ENCODE measurements at places on chromosomes 1 and 21.

DNA sequence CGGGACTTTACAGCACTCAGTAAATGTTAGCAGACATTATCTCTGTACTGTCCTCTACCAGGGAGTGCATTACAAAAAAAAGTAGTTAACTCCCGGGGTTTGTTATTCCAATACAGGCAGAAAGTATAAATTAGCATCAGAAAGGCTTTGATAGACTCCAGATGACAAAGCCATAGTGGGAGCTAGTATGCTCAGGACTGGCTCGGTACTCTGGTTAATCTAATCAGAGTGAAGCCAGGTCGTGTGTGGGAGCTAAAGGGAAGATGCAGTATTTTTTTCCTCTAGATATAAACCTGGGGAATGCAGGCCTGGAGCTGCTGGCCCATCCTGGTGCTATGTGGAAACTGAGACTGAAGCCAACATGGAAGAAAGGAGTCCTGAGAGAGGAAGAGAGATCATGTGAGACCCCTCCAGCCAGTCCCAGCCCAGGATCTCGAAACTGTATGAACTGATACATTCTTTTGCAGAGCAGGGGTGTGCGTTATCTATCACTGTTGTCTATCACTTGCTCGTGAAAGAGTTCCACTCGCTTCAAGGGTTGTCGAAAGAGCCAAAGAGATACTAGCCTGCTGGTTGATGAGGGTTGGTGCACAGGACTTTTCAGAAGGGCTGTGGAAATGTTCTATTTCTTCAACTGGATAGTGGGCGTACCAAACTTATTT is 125.8 kb downstream of the PLPP3 start:
- no peak for DNase-seq

- DNase-seq = no peak
Measured at GRCh38 chr1:24491577-24492360, 10.9 kb upstream of the RCAN3 start.

DNA sequence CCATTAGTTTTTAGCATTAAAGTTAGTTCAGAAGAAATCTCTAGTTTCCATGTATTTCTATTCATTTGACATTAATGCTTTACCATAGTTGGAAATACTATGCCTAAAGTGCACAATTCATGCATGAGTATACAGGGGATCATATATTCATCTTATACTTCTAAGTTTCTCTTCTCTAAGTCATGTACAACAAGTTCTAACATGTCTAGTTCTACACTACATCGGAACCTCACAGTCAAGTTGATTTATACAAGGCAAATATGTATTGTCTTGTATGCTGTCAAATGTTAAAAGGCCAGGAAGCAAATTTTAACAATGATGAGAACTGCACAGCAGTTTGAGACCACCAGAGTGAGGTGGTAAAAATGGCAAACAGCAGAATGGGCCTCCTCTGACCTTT is 22.9 kb upstream of the MOB3C start:
- DNase-seq = no peak

DNA sequence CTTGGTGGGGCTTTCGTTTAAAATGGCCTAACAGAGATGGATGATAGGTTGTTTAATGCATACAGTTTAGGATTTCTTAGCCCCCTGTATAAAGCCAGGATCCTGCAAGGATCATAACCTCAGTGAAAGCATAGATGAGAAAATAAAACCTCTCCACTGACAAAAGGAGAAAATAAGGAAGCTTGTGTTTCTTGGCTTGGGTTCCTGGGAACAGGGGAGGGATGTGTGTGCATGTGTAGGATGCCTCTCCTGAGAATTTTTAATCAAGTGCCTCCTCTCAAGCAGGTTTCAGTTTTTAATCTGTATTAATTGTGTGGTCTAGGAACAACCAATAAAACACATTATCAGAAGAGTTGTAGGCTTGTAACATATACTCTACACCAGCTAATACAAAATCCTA is 26.1 kb downstream of the PRKACB start:
- no peak for DNase-seq

- DNase-seq = no peak
Measured at GRCh38 chr1:113095790-113096455, 22.9 kb downstream of the LRIG2 start.

- no peak for DNase-seq
Measured at GRCh38 chr21:45072738-45073300, 1.6 kb upstream of the ADARB1 start.

DNA sequence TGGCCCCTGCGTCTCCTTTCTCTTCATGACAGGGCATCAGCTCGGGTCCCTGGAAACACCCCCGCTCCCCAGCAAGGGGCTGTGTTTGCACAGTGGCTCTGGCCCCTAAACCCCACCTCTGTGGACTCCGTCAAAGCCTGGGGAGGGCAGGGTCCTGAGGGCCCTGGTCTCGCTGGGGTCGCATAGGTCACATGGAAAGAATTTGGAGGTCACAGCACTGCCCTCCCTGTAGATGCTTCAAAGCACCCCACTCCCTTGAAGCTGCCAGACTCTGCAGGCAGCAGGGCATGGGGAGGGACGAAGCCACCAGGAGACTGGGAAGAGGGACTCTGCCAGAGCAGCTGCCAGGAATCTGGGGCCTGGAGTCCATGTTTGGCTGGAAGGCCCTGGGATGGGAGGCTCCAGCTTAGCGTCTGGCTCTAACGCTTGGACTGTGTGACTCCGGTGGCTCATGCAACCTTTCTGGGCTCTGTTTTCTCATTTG is 36.6 kb upstream of the ECE1 start:
- no peak for DNase-seq

- no peak for DNase-seq
Measured at GRCh38 chr1:21944733-21945073, 7.6 kb upstream of the HSPG2 start.

DNA sequence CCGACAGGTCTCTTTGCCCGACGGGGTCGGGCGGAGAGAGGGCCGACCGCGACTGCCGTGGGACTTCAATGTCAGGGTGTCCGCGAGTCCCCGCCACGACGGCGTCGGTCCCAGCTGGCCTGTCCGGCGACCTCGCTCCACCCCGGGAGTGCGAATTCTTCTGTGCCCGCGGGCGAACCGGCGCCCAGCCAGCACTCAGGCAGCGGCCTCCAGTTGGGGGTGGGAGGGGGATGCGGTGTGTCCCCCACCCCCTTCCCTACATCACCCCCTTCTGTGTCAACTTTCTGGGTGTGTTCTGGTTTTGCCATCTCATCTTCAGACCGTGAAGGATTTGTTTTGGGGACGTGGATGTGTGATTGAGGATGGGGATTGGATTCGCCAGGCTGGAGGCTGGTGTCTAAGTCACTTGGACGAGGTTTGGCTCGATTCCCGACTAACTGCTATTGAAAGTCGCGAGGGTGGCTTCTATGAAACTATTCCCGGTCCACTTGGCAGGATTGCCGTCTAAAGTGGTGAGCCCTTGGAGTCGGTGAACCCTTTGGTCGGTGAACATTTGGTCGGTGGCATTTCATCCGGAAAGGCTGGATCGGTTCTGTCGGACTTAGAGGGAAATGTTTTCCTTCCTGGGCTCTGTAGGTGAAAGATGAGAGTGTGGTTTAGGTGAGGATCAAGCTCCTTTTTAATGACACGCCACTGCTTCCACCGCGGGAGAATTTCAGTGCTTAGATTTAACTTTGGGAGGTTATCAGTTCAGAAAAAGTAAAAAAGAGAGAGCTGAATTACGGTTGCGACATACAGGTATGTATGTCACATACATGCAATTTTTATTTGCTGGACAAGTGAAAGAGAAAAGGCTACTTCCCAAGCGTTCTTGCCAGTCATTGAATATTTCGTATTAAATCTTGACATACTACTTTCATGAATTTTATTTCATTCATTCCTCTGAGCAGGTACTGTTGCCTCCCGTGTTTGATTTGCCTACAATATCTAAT is 771 bp downstream of the ABCD3 start:
- DNase-seq = no peak

DNA sequence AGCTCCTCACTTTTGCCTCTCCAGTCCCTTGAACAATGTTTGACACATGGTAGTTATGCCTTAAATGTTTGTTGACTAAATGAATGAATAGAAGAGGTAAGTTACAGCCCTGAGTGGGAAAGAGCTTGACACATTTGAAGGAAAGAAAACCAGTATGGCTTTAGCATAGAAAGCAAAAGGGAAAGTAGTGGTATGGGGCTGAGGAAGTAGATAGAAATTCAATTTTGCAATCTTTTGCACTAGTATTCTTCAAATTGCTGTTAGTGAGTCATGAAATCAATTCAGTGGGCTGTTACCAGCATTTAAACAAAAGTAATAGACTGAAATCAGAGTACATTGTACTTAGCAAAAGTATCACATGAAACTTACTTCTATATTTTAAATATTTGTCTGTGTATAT is 21.1 kb downstream of the PLA2G4A start:
- no peak for DNase-seq

DNA sequence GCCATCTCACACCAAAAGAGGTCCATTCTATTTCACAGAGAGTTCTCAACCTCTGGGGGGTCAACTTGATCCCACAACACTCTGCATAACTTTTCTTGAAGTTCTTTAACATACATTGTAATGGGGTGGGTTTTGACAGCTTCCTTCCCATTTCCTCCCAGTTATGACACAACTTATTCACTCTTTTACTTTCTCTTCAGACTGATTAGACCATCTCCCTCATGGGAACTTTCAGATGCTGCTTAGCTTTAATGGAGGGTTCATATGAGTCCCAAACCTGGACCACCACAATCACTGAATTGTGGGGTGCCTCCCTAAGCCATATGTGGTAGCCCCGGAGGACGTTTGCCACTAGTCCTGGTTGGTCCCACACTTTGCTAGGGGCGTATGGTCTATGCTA is 28.3 kb upstream of the KCNJ15 start:
- DNase-seq = no peak

DNA sequence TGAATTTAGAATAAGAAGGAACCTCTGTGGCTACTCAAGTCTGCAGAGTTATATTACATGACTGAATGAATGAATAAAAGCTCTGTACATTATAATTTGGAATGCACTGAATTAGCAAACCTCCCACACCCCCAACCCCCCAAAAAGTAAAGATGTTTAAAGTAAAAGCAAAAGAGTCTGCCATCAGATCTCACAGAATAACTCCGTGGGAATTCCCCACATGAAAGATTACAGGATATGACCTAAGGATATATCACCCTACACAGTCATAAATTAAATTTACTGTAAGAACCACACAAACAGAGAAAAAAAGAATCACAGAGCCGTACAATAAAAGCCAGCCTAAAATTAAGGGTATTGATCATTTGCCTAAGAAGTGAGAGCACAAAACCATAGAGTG is 587.3 kb downstream of the PTPRC start:
- no peak for DNase-seq

- no peak for DNase-seq
Measured at GRCh38 chr1:165900576-165901380, 73.4 kb downstream of the UCK2 start.

DNA sequence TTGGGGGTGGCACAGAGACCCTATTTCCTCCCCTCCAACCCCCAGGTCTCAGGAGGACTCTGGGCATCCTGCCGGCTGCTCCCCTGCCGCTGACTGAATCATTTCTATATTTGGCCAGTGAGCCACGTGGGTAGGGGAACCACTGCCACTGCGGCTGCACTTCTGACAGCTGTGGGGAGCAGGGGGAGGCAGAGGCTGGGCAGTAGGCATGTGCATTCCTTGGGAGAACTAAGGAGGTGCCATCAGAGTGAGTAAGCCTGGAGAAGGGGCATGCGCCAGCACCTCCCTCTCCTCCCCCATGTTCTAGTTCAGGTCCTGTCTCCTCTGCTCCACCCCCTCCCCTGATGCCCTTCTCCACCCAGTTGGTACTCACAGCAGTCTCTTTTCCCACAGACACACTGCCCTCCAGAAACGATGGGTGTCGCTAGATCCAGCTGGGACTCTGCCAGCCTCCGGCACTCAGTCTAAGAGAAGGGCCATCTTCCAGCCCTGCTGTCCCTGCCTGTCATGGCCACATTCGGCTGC is 12.0 kb downstream of the PPFIA4 start:
- DNase-seq = no peak

- DNase-seq = no peak
Measured at GRCh38 chr1:203390298-203390697, 39.4 kb upstream of the FMOD start.

GRCh38 chr1:161706482-161707347 is at the start of gene FCRLA:
TSS of gene FCRLA (plus strand) at chr1:161707229. CDS start at chr1:161707265, 36 bp downstream.
- no peak for DNase-seq

DNA sequence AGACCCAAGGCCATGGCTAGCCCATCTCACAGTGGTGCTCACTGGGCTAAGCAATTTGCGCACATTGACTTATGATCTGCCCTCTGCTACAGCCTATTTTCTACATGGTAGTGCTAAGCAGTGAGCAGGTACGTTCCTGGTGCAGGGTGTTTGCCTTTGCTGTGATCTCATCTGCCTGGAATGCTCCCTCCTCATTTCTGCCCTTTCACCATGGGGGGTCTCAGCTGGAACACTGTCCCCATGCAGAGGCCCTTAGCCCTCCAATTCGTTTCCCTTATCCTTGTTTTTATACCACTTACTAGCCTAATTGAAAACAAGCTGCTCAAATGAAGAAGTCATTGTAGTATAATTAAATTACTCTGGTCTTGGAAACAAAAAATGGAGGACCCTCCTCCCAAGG is 2.0 kb upstream of the B3GALT5 start:
- no peak for DNase-seq

- DNase-seq = no peak
Measured at GRCh38 chr1:43729816-43730463, 22.6 kb downstream of the ST3GAL3 start.

GRCh38 chr1:55129194-55129728 is 85.9 kb downstream of the USP24 start:
- no peak for DNase-seq

DNA sequence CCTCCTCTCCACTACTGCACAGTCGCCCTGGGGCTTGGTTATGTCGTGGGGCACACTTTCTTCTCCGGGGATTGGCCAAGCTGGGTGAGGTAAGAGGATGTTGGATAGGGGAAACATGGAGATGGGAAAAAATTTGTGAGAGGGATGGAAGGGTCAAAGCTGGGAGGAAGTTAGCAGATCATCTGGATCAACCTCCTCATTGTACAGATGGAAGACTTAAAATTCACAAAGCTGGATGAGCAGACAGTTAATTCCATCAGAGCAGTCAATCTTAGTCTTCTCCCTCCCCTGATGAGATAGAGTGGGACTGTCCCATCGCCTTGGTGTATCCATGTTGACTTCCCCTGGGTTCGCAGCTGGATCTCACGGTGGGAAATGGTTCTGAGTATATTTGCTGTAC is 69.6 kb upstream of the CNTN2 start:
- no peak for DNase-seq

GRCh38 chr21:35335951-35336446 is 286.9 kb upstream of the RUNX1 start:
- DNase-seq = no peak

All from stimulated activated CD4-positive, alpha-beta T cell treated with anti-CD3 and anti-CD28 coated beads, TNF-alpha, amount 100 ng/mL, for 4 hours (primary cell).